ENCODE measurements at places on chromosomes 7 and 10.

GRCh38 chr10:30014511-30014910 is 44.9 kb downstream of the JCAD start:
- no peak for DNase-seq

DNA sequence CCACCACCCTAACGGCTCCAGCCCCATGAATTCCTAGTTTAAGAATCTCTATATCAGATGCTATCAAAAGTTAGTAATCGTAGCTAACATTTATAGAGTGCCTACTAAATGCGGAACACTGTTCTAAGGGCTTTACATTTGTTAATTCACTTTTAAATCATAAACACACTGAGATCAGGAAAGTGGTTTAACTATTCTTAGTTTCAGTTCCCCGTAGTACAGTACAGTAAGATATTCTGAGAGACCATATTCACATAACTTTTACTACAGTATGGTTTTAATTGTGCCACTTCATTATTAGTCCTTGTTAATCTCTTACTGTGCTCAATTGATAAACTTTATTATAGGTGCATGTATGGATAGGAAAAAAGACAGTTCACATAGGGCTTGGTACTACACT is 22.5 kb downstream of the SYPL1 start:
- DNase-seq, result no peak

DNA sequence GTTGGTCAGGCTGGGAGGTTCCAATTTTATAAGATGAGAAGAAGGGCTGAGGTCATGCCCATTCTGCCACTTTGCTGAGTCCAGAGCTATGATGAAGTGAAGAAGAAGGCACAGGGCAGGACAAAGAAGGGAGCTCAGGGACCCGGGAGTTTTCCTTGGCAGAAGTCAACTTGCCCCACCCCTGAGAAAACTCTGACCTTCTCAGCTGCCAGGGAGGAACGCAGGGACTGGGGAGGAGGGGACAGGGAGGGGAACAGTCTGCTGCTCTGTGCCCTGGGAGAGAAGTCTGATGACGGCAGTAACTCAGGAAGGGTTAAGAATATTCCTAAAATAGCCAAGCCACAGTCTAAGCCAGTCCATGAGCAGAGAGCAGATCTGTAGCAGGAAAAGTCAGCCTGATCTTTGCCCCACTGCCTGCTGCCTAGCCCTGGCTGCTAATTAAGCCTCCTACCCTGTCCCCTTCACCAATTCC is 11.7 kb downstream of the ADIRF start:
- DNase-seq, result no peak

- DNase-seq, result no peak
Measured at GRCh38 chr7:84923348-84923747, 263.5 kb downstream of the SEMA3D start.

DNA sequence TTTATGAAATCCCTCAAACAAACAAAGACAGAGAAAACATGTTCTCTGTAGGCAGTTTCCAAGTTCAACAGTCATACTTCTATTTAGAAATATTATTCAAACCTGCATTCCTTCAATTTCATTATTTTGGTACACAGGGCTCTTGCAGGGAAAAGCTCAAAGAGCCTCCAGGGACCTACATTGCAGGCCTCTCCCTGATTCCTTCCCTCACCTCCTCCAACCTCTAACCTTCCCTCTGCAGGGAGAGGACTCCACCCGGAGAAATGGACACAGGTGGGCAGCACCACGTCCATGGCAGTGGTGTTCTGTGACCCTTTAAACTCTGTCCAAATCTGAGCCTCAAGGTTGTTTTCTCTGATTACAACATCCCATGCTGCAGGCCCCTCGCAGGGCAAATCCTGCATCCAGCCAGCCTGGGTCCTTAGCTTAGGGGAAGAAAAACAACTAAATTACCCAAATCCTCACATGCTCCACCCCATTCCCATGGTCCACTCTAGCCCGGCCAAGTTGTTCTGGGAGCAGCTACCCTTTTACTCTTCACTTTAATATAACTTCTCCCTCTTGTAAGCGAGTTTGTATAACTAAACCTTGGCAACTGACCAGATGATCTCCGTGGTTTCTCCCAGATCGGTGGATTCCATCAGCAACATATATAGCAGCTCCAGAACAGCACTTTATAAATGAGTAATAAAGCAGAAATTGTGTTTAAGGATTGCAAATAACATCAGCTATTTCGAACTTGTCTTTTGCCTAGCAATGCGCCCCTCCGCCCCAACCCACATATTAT is 129.8 kb downstream of the CUBN start:
- DNase-seq, result no peak

DNA sequence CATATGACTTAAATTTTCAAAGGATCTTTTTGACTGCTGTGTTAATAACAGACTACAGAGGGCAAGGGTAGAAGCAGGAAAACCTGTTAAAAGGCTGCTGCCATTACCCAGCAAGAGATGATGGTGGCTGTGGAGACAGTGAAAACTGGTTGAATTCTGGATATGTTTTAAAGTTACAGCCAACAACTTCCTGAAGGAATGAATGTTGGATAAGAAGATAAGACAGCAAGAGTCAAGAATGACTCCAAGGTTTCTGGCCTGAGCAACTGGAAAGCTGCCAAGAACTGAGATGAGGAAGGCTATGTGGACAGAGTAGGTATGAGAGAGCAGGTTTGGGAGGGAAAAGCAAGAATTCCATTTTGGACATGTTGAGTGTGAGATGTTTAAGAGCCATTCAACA is 19.1 kb downstream of the CNOT4 start:
- DNase-seq, result no peak

GRCh38 chr7:121038717-121039509 is 50.4 kb downstream of the CPED1 start:
- DNase-seq, result no peak

- DNase-seq, result no peak
Measured at GRCh38 chr10:3902809-3903410, 117.9 kb upstream of the KLF6 start.

GRCh38 chr10:46296641-46297141 is 9.9 kb downstream of the ANTXRL start:
- no peak for DNase-seq

- DNase-seq, result no peak
Measured at GRCh38 chr7:27639851-27640250, 22.8 kb downstream of the HIBADH start.

DNA sequence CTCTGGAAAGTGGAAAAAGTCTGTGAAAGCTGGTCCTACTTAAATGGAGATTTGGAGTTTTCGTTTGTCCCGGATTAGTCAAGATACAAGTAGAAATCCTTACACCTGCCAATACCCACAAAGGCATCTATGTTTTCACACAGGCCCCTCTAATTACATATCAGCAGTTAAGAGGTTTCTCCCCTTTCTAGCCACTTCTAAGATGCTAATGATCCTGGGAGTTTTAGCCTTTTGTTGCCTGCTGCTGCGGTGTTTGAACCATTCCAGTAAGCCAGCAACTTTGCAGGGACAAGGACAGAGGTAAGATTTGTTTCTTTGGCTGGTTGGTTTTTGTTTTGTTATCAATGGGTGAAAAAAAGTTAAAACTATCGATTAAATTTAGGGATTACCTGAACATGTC is 5.8 kb upstream of the C1QL3 start:
- no peak for DNase-seq

GRCh38 chr7:36034020-36034419 is 119.0 kb upstream of the EEPD1 start:
- DNase-seq, result no peak

- DNase-seq, result no peak
Measured at GRCh38 chr10:97321032-97321803, 2.1 kb downstream of the FRAT1 start.

- no peak for DNase-seq
Measured at GRCh38 chr7:37901890-37902524, 14.6 kb downstream of the SFRP4 start.

DNA sequence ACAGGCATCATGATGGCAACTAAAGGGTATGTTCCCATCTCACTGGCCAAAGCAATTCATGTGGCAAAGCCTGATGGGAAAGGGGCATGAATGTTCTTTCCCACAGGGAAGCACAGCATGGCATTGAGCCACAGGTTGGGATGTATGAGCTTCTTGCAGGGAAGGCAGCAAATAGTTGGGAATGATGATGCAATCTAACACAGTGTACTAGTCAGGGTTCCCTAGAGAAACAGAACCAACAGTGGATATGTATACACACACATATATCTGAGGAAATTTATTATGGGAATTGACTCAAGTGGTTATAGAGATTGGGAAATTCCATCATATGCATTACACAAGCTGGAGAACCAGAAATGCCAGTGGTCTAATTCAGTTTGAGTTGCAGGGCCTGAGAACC is 253.6 kb upstream of the NPVF start:
- DNase-seq, result no peak

DNA sequence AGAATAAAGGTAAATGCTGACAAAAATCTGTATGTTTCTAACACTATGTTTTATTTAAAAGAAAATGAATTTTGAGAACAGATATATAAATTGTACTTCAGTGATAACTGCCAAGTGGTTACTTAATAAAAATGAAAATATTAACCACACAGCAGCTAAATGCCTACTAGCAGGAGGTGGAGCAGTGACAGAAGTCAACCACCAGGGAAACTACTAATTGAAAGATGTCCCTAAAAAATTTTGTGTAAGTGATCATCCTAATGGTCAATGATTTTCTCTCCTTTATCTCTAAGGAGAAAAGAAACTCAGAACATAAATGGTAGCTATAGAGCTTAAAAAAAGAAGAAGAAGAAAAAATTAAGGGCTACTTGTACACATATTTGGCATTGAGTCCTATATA is 22.9 kb downstream of the WNT16 start:
- no peak for DNase-seq

- no peak for DNase-seq
Measured at GRCh38 chr7:69078997-69079769, 519.1 kb upstream of the AUTS2 start.

DNA sequence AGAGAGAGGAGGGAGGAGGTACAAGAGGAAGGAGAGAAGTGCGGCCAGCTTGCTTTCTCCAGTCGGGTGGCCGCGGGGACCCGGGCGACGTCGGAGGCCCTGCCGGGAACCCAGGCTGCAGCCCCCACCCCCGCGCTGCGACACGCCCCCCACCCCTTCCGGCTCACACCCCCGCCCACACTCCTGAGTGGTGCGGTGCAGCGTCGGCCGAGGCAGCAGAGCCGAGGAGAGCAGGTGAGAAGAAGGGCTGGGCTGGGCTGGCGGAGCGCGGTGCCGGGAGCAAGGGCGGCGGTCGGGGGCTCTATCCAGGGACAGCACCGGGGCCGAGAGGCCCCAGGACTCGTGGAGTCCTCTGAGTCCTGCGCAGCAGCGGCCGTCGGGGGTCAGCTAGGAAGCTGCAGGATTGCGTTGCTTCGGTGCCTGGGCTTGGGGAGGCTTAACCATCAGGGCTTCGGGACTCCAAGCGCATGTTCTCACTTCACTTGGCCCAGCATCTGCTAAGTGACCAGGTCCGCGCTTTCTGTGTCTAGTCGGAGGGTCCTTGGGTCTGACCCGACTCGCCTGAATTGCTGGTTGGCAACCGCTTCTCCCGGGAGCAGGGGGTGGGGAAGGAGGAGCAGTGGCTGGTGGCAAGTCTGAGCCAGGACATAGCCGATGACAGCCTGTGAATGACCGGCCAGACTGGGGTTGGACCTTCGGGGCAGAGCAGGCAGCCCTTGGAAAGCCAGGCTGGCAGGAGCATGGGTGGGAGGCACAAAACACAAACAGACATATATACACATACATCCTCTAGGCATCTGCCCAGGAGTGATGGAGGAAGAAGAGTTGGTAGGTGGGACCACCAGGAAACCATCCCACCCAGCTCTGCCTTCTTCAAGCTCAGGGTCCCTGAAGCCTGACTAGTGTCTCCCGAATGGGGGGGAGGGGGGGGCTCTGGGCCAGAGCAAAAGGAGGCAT is 683 bp downstream of the CHAT start:
- no peak for DNase-seq

DNA sequence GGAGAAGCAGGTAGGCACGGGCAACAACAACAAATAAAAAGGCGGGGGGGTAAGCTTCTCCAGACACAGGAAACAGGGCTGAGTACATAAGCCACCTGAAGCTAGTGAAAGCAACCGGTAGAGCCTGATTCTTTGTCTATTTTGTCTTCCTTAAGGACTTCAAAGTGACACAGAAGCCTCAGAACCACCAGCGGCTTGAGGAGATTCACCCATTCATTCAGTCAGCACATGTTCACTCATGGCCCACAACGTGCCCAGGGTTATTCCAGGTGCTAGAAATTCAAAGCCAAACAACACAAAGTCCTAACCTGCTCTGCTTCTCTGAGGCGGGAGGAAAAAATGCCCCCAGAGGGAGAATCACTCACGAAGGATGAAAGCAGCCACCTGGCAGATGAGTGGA is 69.3 kb upstream of the C7orf33 start:
- DNase-seq, result no peak

- no peak for DNase-seq
Measured at GRCh38 chr7:51666266-51666665, 349.7 kb upstream of the COBL start.

GRCh38 chr7:52017802-52018679 is 701.4 kb upstream of the COBL start:
- no peak for DNase-seq

DNA sequence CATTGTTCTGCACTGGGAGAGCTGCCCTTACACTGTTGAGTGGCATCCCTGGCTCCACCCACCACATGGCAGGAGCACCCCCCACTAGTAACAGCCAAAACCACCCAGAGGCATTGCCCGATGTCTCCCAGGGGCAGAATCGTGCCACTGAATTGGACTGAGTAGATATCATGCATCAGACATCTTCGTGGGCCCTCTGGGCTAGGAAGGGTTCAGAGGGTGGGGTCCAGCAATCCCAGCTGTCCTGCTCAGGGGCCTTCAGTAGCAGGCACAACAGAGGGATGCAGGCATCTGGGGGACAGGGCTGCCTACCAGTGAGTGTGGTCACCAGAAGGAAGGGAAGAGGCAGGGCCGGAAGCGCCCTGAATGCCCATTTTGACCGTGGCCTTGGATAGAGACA is 119.7 kb upstream of the PPP2R2D start:
- DNase-seq, result no peak

DNA sequence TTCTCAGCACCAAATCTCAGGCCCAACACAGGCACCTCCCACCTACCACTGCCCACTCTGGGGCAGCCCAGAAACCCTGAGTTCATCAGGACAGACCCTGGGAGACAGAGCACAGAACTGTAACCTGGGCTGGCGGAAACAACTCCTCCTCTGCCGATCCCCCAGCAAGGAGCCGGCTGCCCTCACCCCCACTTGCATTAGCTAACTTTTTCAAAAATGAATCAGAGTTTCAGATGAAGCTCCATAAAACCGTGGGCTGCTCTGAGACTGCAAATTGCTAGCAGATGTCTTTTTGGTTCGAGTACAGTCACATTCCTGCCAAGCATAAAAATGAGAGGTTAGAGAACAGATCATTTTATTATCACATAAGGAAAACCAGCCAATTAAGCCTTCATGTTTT is 93.4 kb upstream of the PARD3 start:
- DNase-seq, result no peak

DNA sequence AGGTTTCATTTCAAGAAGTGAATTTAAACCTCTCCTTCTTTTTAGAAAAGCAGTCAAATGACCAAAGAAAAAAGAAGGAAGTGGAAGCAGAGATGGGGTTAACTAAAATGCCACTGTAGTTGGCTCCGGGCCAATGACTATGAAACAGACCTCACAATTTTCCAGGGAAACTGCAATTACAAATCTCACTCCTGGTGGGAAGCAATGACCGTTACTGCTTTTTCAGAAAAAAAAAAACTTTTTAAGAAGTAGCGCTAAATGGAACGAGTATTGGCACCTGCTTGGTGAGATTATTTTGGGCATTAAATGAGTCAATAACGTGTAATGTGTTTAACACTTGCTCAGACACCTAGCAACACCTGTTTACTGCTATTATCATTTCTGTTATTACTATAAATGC is 1.2 kb downstream of the SFRP4 start:
- no peak for DNase-seq
